ENCODE measurements at places on chromosomes 7 and 10.

DNA sequence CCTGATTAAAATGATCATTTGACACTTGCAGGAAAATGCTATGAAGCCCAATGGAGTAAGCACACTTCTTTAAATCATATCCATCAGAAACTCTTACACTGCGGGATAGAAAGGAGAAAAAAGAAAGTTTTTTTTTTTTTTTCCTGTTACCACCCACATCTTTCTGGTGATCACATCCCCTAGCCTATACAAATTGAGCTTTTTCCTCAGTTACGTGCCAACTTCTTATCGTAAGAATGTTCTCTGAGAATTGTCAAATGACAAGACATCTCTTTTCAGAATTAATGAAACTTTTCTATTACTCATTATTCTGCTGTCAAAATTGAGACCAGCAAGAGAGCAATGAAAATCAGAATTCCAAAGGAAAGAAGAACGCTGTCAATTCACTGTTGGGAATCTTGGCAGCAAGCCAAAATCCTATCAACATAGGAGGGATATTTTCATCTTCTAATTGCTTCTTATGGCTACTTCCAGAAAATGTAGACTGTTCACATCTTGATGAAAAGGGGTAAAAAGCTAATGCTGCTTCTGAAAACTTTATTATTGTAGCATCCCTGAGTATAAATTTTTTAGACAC lies 179.5 kb downstream of the ADAM12 start:
- no peak for DNase-seq

DNA sequence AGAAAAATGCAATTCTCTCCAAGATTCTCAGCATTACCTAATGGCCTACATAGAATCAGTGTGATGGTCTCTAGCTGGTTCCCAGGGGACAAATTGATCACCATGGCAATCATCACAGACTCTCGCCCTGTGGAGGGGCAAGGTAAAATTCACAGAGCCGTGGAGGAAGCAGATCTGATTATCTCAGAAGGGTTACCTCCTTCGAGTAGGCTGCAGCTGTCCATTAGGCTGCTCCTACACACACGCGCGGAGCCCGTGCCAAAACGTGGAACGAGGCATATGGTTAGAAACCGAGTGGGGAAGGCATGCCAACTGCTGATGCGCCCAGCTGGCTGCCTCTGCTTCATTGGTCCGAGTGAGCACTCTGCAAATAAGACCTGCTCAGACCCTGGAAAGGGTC lies 52.8 kb upstream of the PTER start:
- DNase-seq = no peak

DNA sequence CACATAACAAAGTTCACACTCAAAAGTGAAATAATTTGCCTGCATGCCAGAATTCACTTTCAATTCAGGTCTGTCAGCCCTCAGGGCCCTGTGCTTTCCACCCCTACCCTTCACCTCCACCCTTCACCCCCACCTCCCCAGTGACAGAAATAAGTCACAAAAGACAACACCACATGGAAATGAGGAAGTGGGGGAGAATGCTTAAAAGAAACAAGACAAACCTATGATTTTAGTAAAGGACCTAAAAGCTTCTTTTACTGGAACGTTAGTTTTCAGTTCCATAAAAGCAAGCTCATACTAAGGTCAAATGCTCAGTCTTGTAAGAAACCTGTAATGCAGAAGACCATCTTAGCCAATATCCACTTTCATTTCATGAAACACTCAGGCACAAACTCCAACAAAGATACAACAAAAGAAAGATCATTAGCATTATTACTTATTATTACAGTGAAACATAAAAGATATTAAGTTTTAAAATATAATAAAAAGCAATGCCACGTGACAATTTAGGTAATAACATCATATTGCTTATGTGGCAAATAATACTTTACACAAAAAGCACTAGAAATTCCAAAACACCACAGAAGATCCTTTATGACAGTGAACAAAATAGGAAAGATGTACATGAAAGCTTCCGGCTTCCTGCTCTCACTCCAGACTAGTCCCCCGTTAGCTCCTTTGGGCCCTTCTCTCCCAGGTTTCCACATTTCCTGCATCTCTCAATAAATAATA lies 112.1 kb downstream of the LMBR1 start:
- DNase-seq = no peak

DNA sequence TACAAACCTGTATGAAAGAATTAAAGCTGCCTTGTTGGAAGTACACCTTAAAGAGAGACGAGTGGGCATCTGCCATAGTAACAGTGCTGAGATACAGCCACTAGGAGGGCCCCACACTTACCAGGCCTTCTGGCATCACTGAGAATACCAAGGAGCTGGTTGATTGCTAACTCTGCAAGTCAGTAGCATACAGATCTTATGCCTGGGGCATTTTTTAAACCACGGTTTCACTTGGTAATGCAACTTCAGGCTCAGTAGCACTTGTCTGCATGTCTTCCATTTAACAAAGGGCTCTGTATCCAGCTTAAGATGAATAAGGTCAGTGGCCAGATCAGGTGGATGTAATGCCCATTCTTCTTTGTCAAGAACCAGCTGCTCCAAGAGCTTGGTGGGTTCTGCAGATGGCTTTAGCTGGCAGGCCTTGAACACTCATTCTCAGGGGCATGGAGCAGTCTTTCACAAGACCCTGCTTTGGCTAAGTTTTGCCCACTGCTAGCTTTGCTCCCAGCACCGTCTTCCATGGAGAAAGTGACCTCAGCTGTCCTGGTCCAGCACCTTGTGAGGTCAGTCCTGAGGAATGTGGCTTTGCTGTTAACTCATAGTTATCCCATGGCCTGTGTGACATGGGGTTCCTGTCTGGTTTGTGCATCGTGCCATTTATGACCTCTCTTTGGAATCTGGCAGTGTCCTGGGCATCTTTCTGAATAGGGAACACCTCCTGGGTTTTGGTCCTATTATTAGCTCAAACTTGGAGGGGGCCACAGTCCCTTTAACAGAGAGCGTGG lies 68.1 kb downstream of the BMPER start:
- DNase-seq = no peak

DNA sequence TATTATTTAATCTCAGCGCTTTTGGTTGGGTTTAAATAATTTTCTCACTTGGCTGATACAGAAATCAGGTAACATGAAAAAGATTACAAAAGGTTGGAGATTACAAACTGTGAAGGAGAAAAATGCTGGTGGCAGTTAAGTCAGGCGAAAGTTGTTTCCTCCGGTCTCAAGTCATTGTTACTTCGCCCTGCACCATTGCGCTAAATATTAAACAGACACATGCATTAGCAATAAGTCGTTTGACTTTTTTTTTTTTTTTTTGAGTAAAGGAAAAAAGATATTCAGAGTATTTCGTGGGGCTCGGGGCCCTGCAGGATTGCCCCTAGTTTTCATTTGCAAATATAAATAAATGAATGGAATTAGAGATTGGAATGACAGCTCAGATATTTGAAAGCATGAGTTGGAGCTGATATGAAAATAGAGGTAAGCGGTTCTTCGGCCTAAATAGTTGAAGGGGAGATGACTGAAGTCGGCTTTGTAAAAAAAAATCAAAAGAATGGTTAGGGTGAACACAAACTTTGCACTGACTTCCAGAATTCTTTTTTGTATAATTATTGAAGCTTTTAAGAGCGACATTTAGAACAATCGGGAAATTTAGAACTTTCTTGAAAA lies 914 bp downstream of the SDHAF3 start:
- no peak for DNase-seq

- no peak for DNase-seq
These were observed 89.4 kb upstream of the TMEM26 start for GRCh38 chr10:61542596-61542995.

- DNase-seq = no peak
These were observed 1.2 kb downstream of the SFRP4 start for GRCh38 chr7:37915438-37915837.

- DNase-seq = peak; percentile 66
These were observed 625 bp downstream of the IPMK start for GRCh38 chr10:58266826-58267712.

- DNase-seq = no peak
These were observed 140.8 kb upstream of the NFE2L3 start for GRCh38 chr7:26011039-26011696.

- no peak for DNase-seq
These were observed 67.1 kb downstream of the SEMA3E start for GRCh38 chr7:83581667-83582435.

DNA sequence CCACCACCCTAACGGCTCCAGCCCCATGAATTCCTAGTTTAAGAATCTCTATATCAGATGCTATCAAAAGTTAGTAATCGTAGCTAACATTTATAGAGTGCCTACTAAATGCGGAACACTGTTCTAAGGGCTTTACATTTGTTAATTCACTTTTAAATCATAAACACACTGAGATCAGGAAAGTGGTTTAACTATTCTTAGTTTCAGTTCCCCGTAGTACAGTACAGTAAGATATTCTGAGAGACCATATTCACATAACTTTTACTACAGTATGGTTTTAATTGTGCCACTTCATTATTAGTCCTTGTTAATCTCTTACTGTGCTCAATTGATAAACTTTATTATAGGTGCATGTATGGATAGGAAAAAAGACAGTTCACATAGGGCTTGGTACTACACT lies 22.5 kb downstream of the SYPL1 start:
- DNase-seq = no peak

GRCh38 chr7:11221984-11222383 lies 248.3 kb downstream of the PHF14 start:
- no peak for DNase-seq

GRCh38 chr10:63256009-63256773 lies 123.1 kb downstream of the NRBF2 start:
- no peak for DNase-seq

DNA sequence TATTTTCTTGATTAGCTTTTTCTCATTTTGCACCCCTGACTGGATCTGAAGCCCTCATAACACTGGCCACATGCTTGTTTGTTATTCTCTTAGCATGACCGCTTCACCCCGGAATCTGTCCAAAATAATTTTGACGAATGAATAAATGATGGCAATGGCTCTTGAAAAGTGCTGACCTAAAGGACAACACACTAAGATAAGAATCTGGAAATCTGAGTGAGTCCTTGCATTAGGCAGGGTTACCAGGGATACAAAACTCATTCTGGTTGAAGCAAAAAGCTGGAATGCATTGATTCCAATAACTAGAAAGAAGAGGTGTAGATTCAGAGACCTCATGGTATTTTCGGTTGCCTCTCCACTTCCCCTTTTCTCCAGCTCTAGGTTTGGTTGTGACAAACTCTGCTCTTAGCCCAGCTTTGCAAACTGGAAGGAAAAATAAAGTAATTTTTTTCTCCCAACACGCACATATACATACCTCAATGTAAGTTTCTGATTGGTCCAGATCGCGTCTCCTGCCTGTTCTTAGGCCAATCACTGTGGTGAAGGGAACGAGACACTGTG lies 157.4 kb downstream of the SKIDA1 start:
- no peak for DNase-seq

- DNase-seq = no peak
These were observed 511.9 kb upstream of the ZMIZ1 start for GRCh38 chr10:78556705-78557432.

- peak; percentile 61 for DNase-seq
These were observed 482.1 kb downstream of the IPMK start for GRCh38 chr10:57785546-57785945.

- DNase-seq = peak; percentile 93
These were observed 116.2 kb downstream of the FAM107B start for GRCh38 chr10:14658331-14659127.

GRCh38 chr7:39464350-39465054 lies 101.7 kb upstream of the YAE1 start:
- DNase-seq = no peak

DNA sequence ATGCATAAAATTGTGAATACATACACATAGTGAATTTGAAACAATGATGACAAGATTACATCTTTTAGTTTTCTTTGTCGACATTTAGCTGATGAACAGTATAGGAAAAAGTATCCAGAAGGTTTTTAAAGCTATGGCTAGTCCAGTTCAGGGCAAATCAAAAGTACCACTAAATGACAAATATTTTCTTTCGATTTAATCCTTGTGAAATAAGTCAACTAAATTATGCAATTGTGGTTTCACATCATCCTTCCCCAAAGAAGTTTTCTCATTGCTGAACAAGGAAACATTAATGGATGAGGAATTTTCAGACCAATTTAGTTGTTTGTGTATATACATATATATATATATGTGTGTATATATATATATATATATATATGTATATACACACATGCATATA lies 774.0 kb downstream of the DNAJB9 start:
- peak; percentile 42 for DNase-seq

DNA sequence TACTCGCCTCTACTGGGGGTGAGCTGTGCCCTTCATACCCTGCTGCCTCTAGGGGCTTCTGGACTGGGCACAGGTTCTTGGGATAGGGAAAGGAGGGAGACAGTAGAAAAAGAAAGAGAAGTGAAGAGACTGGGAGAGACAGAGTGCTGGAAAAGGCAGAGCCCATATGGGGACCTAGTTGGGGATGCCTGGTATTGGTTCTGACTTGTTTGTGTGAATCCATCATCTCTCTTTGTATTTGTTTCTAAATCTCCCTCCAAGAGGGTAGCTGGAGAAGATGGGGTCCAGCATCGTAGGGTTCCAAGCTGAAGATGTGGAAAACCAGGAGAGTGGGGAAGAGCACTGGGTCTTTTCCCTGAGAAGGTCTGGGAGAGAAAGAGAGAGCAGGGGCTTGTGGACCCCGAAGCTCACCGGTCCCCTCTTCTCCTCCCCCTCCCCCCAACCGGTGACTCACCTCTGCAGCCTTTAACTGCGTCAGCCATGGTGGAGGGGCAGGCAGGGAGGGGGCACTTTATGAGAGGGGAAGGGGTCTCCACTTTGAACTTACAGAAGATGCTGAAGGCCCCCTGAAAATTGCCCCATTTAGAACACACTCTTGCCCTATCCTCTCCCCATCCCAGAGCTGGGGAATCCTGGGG lies 3.2 kb upstream of the VGF start:
- DNase-seq = no peak
